ENCODE measurements at places on chromosomes 11 and 22.

- DNase-seq: no peak
Observed at GRCh38 chr11:3671334-3672254, at the start of gene CHRNA10. Gene CHRNA10 (minus strand): TSS chr11:3671384. CDS start chr11:3671312, 72 bp downstream.

GRCh38 chr11:44608991-44609782 is 43.7 kb downstream of the CD82 start:
- DNase-seq: no peak

DNA sequence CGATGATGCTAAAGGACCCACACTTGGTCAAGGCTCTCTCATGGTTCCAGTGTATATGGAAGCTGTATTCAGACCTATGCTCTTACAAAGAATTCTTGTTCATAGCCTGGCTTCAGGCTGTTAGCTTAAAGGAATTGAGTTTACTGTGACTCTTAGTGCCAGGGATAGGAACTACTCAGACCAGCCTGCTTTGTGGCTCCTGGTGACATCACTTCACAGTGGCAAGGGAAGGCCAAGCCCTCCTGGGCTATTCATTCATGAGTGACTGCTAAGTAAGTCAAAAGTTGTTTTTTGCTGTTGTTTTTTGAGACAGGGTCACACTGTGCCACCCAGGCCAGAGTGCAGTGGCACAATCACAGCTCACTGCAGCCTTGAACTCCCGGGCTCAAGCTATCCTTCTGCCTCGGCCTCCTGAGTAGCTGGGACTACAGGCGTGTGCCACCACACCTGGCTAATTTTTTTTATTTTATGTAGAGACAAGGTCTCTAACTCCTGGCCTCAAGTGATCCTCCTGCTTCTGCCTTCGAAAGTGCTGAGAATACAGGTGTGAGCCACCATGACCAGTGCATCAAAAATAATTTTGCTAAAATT is 9.6 kb downstream of the ART5 start:
- no peak for DNase-seq

DNA sequence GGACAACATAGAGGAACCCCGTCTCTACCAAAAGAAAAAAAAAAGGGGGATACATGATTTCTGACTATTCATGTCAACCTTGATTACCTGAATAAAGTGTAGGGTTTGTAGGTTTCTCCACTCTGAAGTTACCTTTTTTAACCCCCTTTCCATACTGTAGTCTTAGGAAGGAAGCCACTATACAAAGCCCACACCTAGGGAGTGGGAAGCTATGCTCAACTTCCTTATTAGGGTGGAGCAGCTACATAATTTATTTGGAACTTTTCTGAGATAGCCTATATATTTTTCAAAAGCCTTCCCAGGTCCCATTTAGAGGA is 582 bp upstream of the ATP6V1E1 start:
- no peak for DNase-seq

Data from AML-193 (cell line).